Activated T-cell treated with anti-CD3 and anti-CD28 coated beads for 1 hour (primary cell): ENCODE measurements at places on chromosomes 7 and 10.

DNA sequence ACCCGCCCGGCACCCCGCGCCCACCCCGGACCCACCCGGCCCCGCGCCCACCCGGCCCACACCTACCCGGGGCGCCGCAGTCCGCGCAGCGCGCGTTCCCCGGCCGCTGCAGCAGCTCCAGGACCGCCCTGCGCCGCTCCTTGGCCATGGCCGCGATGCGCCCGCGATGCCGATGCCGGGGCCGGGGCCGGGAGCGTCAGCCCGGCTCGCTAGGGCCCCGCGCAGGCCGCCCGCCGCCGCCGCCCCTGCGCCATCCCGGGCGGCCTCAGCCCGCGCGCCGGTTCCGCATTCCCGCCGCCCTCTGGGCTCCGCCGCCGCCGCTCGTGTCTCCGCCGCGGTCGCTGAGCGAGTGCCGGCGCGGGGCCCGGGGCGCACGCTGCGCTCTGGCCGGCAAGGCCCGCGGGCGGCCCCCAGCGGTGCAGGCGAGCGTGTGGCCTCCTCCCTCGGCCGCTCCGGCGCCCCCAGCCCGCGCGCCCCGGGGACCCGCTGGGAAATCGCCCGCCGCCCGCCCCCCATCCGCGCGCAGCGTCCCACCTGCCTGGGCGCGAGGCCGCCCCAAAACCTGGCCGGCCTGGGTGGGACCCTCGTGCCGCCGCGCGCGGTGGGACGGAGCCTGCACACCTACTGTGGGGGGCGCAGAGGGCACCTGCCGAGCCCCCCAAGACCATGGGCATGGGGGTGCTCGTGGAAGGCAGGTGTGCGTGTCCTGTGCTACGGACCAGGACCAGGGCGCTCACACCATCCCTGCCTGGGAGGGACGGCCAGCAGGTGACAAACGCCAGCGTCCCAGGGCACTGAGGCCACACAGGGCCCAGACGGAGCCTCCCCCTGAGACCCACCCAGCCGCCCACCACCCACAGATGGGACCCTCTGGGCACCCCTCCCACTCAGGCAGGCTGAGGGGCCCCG, at the start of gene ADAP1:
ADAP1 (minus strand) TSS at position 351 of the 909 bp plus-strand sequence; CDS start at position 148, 203 bp downstream.
- DNase-seq = peak; percentile 42

DNA sequence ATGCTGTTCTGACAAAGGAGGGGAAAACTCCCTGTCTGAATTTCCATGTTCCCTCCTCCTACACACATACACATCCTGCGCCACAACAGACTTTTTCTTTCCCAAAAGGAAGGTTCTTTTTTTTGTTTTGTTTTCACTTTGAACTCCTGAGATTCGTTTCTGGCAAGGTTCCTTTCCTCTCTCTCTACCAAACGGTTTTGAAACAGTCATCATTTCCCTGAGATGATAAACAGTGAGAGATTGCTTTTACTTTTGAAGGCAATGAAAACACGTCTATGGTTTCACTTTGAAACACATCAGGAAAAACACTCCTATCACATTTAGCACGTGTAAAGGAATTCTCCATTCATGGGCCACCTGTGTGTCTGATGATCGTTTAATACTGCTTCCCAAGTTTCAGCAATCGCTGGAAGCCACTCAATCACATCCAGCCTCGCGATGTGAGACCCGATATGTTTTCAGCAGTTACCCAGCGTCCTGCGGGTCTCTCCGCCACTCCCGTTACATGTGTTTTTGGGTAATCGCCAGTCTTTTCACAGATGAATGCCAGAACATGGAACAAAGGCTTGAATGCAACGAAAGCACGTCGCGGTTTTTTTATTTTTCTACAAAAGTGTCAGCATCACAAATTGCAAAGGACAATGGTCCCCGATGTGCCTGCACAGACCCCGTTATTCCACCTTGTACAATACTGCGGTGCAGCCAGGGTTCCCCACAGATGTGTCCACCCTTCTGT, 62.8 kb upstream of the CUX1 start:
- no peak for DNase-seq

GRCh38 chr7:21107101-21107500, 320.4 kb upstream of the SP8 start:
- DNase-seq = no peak

DNA sequence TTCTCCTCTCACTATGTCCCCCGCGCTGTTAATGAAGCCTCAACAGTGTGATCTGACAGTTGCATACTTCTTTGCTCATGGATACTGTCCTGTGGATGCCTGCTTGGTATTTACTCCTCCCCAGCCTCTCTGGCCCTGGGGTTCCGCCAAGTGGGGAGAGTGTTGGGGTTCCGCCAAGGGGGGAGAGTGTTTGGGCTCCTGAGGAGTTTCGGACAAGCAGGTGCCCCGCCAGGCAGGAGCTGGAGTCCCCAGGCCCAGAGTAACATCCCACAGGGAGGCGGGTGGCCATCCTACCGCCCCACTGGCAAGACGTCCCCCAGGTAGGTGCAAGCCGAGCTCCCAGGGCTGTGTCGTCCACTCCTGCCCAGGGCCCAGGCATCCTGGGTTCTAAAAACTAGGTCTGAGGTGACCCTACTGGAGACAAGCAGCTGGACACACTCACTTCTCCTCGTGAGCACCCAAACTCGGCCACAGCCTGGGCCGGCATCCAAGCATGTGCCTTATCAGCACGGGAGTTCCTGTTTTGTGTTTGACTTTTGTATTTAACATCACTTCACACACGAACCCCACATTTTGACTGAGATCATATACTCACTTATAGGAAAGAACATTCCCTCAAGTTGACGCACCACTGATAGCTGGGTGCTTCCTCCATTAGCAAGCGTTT, 34.2 kb downstream of the CAMK2B start:
- DNase-seq = no peak

- DNase-seq = no peak
Observed at GRCh38 chr10:6513476-6513875, 66.6 kb downstream of the PRKCQ start.

- peak; percentile 22 for DNase-seq
Observed at GRCh38 chr7:150631866-150632864, at the start of gene GIMAP6. Gene GIMAP6 (minus strand): TSS chr7:150632385. CDS start chr7:150630142, 2,243 bp downstream.

DNA sequence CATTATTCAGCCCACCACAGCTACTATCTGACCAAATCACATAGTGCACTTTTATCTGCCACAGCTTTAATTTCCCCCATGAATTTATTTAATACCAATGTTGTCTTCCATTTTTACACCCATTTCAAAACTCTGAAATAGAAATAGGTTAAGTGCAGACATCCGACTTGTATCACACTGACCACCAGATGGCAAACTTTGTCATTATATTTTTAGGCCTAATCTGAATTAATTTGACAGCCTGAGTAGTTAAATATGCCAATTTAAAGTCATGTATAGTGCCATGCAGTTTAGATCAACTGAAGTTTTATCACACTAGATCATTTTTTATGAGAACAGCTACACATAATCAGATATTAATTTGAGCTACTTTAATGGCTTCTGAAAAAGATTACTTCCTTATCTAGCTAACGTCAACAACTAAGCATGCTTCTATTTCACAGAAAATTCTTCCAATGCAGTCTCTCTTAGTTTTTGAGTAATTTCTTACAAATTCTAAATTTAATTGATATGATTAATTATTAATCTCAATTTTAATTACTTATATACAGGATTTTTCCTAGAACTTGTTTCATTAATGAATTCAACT, 566.4 kb downstream of the GFRA1 start:
- DNase-seq = no peak

DNA sequence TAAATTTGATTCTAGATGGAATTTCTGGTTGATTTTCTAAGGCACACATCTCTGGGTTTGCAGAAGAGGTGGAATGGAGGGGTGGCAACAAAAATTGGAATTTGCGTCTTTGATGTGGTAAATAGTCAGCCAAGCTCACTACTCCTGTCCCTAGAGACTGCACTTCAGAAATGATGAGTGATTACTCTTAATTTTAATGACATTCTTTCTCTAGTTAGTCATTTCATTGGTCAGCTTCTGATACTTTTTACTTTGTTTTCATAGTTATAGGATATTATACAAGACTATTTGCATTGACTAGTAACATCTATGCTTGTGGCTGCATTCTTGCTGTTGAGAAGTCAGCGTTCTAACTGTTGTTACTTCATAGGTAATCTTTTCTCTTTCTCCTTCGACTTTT, 658.3 kb downstream of the SUGCT start:
- DNase-seq = no peak

DNA sequence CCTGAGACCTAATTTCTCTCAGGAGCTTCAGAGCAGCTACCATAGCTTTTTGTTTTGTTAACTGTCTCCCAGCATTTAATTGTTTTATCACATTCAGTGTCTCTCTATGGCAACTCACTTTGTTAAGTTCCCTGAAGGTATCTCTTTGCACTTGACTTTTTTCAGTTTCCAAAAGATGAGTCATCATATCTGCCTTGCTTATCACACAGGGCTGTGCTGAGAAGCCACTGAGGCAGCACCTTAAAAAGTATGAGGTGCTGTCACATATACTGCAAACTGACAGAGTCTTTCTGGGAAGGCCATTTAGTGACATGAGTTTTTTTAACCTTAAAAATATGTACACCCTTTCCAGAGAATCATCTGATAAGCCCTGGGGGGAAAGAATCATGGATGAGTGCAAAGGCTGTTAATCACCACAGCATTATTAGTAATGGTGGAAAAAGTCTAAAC, 56.8 kb downstream of the PPP1R3C start:
- no peak for DNase-seq
